ENCODE measurements at places on chromosomes 12 and 14. TPM values are rescaled to one million over a fixed set of nuclear protein-coding genes. Genes with fewer than 3 reads are reported as not detected.

The VASH1 gene
- 14.4 TPM for total RNA-seq

The SPIC gene
- not detected for total RNA-seq

The KCNC2 gene
- not detected for total RNA-seq

GRCh38 chr14:55470025-55470424 lies 29.6 kb upstream of the TBPL2 start:
- DNase-seq = no peak

DNA sequence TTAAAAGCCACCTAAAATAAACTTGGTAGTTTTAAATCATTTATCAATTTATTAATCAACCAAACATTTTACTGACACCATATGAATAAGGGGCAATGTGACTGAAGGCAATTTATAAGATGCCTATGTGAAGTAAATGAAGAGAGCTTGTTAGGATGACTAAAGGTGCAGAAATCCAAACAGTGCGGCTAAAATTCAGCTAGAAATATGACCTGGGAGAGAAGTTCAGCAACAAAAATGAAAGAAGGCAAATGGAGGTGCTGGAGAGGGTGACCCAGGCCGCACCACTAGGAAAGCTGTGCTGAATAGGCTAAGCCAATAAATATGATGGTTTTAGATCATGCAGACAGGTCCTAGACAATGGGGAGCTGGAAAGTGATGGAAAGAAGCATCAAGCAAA lies 403.7 kb downstream of the BTG1 start:
- DNase-seq = no peak

The TPH2 gene
- total RNA-seq = not detected

The PPFIBP1 gene
- total RNA-seq = 330 TPM

DNA sequence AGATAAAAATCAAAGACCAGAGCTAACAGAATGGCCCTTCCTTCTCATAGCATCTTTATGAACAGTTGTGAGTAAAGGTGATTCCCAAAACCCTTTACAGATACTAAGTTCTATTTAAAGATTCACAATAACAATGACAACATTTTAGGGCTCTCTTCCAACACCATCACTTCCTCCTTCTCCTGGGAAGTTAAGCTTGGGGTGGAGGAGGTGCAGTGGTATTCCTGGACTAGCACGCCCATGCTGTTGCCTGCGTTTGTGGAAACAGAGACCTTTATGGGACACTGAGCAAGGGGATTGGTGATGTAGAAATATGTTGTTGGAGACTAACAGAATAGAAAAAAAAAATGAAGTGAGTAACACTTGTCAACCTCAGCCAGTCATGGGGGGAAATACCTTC lies 22.5 kb downstream of the SYNE2 start:
- DNase-seq = no peak

DNA sequence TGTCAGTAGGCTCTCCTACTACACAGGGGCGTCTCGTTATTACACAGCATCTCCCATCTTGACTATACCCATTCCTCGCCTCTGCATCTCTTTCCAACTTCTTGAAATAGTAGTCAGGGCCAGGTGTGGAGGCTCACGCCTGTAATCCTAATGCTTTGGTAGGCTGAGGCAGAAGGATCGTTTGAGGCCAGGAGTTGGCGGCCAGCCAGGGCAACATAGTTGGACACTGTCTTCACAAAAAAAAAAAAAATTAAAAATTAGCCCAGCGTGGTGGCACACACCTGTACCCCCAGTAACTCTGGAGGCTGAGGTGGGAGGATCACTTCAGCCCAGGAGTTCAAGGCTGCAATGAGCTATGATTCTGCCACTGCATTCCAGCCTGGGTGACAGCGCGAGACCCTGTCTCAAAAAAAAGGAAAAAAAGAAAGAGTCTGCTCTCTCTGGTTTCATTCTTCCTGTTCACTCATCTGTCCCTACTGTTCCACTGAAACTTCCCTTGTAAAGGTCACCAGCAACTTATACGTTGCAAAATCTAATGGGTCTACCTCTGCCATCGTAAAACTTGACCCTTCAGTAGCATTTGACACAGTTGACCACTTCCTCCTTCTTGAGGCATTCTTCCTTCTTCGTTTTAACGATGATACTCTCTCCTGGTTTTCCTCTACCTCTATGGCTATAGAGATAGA lies 41.0 kb upstream of the PTGR2 start:
- DNase-seq = no peak

DNA sequence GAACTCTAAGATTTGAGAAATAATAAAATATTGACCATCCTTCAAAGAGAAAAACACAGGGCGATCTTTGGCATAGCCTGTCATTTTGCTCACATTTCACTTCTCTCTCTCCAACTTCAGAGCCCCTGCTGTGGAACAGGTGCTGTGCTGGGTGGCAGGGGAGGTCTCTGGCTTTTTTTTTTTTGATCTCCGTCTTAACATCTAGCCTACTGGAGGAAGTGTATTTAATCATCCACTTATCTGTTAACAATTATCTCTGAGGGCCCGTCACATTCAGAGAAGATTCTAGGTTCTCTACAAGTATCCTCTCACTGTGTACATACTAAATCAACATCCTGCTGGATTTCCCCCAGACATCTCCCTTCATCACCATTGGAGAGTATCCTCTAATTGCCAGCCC lies 34.1 kb downstream of the CHST11 start:
- no peak for DNase-seq

The MYF5 gene
- total RNA-seq = not detected

The NR1H4 gene
- total RNA-seq = not detected

DNA sequence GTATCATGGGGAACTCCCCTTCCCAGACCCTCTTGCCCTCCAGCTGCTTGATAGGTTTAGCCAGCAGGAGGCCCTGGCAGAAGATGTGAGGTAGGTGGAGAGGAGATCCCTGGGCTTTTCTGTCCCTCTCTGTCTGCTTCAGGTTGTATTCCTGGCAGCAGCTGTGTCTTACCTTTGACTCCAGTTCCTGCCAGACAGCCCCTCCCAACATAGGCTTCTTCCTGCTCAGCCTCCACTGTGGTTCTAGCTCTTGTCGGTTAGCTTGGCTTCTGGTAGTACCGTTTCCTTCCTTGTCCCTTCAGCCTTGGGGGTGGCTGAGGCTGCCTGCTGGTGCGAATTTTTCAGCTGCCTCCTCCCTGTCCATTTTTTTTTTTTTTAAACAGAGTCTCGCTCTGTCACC lies 215.7 kb upstream of the CRY1 start:
- DNase-seq = no peak

- no peak for DNase-seq
Measured at GRCh38 chr12:109202770-109203169, 86.4 kb downstream of the ACACB start.

DNA sequence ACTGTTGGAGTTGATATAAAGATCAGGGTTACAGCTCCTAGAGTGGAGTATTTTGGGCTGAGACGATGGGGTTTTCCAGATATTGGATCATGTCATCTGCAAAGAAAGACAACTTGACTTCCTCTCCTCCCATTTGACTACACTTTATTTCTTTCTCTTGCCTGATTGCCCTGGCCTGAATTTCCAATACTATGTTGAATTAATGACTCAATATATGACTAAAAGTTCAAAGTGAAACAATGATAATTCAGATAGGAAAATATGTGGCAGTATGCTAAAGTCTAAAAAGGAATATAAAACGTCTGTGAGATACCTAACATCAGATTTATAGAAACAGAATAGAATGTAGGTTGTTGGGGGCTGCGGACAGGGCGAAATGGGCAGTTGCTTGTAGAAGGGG lies 72.2 kb downstream of the BHLHE41 start:
- no peak for DNase-seq

The TAS2R42 gene
- total RNA-seq = not detected

The KRT83 gene
- not detected for total RNA-seq

The TSHR gene
- total RNA-seq = not detected
